Thoracic aorta (tissue), 2 donors: ENCODE measurements at places on chromosomes 6 and 20.

DNA sequence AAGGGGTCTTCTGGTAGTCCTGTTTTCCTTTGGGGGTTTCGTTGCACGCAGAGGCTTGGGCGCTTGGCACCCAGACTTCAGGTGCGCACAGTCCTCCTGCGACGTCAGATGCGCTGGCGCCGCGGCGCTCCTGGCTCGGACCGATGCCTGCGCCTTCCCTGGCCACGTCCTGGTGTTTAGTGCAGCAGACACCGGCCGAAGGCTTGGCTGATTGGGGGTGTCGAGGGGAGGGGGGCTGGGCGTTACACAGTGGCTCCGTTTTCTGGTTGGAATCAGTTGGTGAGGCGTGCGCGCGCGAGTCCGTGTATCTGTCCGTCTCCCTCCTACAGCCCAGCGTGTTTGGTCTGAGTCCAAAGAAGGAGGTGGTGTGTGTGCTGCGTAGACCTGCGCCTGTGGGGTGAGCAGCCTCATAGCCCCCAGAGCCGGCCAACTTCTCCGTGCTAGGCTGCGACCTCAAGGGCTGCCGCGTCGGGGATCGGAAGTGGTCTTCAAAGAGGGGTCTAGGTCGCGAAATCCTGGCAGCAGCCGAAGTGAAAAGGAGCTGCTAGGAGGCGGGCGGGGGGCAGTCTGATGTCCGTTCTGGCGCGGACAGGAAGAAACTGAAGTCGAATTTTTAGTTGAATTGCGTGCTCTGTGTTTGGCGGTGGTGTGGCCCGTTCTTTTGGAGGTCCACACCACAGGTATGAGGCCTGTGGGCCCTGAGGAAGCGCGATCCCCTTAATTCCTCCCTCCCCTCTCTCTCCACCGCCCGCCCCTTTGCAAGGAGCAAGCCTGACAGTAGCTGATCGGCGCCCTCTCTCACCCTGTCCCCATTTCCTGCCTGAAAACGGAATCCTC lies 1.5 kb downstream of the SYNDIG1 start:
- DNase-seq: no peak

DNA sequence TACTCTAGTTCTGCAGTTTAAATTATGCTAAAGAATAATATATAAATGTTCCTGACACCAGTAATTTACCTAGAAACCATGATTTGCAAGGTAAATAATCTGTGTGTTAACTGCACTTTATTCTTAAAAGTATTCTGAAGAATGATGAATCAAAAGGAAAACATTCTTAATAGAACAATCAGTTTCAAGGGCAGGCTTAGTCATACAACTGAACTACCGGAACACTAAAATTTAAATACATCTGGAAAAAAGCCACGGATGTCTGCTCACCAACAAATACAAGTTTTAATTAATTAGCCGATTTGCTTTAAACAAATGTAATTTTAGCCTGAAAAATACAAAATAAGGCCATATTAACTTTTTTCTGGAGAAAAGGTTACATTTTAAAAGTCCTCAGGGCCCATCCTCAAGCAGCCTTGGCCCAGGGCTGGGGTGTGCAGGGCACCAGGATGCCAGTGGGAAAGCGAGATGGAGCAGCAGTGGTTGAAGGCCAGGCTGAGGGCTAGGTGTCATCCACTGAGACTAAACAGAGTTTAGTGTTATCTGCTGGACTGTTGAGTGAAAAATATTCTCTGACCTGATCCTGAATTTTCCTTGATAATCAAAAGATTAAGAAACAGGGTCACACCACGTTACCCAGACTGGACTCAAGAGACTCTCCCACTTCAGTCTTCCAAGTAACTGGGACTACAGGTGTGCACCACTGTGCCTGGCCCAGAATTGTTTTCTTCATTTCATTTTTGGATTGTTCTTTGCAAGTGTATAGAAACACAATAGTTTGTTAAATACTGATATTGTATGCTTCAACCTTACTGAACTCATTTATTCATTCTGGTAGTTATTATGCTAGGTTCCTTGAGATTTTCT lies 88.2 kb upstream of the DST start:
- DNase-seq: no peak

- DNase-seq: no peak
These were observed 37.1 kb upstream of the B4GALT5 start for GRCh38 chr20:49750611-49751396.

DNA sequence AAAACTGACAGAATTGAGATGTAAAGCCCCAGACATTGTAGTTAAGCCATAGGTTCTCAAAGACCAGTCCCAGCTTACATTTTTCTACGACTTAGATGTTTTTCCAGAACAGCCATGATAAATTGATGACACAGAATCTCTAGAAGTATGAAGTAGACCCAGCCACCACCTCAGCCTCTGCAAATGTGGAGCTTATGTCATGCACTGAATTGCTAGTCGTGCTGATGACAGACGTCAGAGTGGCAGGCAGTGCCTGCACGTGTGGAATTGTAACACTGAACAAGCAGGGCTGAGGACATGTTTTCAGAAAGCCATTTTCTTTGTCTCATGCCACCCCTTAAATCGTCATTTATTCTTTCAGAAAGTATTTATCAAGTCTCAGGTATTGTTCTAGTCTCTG lies 72.4 kb upstream of the TMEM181 start:
- DNase-seq: no peak

GRCh38 chr6:125888989-125889656 lies 67.4 kb upstream of the HINT3 start:
- no peak for DNase-seq

GRCh38 chr20:36035745-36036144 lies 67.4 kb downstream of the CNBD2 start:
- no peak for DNase-seq

DNA sequence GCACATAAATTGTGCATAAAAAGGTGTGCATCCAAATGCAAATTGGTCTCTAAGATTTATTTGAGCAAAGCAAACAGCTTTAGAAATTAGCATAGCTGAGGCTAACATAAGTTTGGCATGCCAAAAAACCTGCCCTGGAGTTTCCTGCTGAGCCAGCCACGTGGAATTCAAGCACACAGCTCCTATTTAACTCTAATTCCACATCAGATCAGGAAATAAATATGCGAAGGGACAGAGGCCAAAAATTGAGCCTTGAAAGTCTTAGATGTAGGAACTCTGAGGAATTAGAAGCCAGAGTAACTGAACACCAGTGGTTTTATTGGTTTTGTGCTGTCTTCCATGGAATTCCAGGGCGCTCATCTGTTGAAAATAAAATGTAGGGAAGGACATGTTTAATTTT lies 19.6 kb downstream of the SOBP start:
- DNase-seq: no peak
